ENCODE measurements at places on chromosomes 7 and 10. TPM values are rescaled to one million over a fixed set of nuclear protein-coding genes. Genes with fewer than 3 reads are reported as not detected.

- DNase-seq: no peak
Observed at GRCh38 chr10:106780632-106781031, 383.9 kb downstream of the SORCS1 start.

The NPC1L1 gene
- not detected for total RNA-seq

The CAV1 gene
- 0.17 TPM for total RNA-seq

DNA sequence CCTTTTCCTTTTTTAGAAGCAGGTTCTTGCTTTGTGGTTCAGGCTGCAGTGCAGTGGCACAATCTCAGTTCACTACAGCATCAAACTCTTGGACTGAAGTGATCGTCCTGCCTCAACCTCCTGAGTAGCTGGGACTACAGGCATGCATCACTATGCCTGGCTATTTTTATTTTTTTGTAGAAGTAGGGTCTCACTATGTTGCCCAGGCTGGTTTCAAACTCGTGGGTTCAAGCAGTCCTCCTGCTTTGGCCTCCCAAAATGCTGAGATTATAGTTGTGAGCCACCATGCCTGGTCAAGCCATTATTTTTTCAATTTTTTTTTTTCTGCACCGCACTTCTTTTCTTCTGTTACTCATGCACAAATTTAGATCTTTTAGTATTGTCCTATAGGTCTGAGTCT is 154.7 kb downstream of the ADK start:
- DNase-seq: no peak
